ENCODE measurements at places on chromosomes 1 and 21.

GRCh38 chr1:47678464-47678980, 240.7 kb downstream of the FOXD2 start:
- DNase-seq: no peak

DNA sequence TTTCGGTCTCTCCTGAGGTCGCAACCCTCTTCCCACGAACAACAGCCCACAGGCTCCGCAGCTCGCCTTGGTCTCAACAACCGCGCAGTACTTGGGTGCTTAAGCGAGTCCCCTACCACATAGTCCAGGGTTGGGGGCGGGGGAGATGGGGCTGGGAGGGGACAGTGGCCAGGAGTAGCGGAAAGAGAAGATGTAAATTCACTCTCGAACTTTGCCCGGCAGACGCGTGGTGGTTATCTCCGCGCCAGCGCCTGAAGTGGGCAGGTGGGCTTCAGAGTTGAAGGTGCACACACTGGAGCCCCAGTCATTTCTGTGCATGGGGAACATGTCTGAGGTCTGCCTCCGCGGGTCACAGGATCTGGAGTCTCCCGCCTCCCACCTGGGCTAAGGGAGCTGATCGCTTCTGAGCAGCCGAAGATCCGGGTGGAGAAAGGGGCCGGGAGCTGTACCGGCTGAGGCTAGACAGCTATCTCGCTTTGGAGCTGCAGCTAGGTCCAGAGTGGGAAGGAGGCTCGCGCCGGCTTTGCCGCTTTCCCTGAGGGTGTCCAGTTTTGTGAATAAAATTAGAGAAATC, 4.3 kb upstream of the FOXD2 start:
- DNase-seq: no peak

DNA sequence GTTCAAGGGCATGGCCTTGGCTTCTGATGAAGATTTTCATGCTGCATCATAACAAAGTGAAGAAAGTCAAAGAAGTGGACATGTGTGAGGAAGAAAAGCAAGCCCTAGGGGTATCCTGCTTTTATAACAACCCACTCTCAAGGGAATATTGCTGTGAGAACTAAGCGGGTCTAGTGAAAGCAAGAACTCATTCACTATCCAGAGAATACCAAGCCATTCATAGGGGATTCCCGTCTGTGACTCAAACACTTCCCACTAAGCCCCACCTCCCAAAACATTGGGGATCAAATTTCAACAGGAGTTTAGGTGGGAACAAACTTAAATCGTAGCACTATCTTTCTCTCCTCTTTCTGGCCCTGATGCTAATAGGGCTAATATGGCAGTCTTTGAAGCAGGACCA, 98.5 kb upstream of the CTTNBP2NL start:
- no peak for DNase-seq

DNA sequence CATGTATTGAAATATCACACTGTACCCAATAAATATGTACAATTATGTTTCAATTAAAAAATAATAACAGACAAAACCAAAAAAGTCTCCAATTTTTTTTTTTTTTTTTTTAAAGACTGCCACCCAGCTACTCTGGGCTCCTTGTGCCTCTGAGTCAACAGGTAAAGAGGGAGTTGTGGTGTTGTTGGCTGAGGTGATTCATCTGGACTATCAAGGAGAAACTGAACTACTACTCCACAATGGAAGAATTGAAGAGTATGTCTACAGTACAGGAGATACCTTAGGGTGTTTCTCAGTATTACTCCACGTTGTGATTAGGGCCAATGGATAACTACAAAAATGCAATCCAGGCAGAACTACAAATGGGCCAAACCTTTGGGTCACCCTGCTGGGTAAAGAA, 67.9 kb downstream of the SCMH1 start:
- DNase-seq: no peak

DNA sequence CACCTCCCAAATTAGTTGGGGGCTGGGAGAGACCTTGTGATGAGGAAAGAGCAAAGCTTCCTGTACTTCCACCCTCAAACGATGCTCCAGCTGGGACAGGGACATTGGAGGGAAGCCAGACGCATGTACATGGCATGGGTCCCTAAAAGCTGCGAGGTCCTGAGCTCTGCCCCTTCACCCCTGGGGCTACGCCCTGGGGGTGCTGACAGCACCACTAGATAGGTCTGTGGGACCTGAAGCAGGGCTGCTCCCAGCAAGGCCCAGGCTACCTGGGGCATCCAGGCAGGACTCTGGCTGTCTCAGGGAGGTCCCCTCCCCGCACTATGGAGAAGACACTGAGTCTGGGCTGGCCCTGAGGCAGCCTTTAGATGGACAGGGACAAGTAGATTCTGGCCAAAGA, 83.4 kb downstream of the DMRTB1 start:
- DNase-seq: peak; percentile 33

DNA sequence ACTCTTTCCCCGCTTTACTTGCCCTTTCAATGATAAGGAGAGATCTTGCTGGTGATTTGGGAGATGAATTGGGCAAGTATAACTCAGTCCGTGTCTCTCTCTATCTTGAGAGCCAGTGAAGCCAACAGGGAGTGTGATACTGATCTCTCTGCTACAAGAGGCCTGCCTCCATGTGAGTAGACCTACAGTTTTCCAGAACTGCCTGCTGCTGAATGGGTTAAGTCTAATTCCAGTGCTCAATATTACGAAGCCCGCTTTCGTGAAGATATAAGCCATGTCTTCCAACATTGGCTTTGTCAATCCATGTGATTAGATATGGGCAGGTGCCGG, 92.6 kb downstream of the ADCY10 start:
- no peak for DNase-seq

- DNase-seq: no peak
These were observed 85.9 kb downstream of the TM2D1 start for GRCh38 chr1:61638911-61639605.

- no peak for DNase-seq
These were observed 29.1 kb downstream of the ITPKB start for GRCh38 chr1:226709953-226710352.

DNA sequence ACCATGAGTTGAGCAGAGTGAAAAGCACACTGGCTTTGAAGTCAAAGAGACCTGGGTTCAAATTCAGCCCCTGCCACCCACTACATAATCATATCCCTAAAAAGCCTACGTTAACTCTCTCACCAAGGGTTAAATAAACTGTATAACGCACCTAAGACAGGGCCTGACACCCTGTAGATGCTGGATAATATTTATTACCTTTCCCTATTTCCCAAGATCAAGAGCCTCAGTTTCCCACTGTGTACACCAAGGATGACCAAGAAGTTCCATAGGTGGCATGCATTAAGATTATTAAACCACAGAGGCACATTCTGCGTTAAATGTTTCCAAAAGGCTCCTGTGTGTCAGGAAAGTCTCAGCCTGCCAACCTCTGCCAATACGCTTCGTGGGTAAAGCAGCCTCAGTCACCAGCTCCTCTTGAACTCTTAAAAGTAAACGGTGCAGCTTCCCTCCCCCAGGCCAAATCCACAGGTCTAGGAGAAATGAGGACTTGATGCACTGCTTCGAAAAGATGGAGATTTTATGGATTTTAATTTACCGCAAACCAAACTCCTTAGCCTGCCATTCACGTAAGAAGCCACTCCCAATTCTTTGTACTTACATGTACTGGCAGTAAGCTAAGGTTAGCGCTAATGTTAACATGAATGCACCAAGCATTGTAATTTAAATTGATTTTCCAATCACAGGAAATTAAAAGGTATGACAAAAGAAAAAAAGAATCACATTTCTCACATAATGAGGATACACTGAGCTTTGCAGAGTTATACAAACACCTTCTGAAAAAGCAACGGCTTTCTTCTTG, 2.6 kb downstream of the USP24 start:
- no peak for DNase-seq

- no peak for DNase-seq
These were observed 85.8 kb downstream of the ZNF644 start for GRCh38 chr1:90936061-90936460.

All from RWPE2 (cell line).